RKO (cell line): ENCODE measurements at places on chromosomes 2 and 18.

DNA sequence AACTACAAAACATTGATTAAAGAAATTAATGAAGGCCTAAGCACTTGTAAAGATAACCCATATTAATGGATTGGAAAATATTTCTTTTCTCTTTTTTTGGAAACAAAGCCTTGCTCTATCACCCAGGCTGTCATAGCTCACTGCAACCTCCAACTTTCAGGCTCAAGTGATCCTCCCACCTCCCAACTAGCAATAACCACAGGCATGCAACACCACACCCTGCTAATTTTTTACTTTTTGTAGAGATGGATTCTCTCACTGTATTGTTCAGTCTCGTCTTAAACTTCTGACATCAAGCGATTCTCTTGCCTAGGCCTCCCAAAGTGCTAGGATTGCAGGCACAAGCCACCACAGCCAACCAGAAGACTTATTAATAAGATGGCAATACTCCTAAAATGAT lies 73.4 kb upstream of the NDUFV2 start:
- no peak for DNase-seq

DNA sequence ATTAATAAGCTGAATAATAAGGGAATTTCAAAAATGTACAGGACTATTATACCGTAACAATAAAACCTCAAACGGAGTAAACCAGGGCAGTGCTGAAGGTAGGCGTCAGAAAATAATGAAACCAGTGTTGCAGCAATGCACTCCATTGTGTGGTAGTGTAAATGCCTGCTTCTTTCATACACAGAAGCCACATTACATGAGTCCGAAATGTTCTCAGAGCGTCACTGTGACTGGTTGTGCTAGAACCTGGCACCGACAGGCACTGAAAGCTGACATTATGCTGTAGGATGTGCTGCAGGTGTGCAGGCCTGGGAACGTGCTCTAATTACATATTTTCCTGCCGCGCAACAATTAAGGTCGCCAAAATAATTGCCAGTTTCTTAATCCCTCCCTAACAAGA lies 53.3 kb downstream of the ZEB2 start:
- no peak for DNase-seq

DNA sequence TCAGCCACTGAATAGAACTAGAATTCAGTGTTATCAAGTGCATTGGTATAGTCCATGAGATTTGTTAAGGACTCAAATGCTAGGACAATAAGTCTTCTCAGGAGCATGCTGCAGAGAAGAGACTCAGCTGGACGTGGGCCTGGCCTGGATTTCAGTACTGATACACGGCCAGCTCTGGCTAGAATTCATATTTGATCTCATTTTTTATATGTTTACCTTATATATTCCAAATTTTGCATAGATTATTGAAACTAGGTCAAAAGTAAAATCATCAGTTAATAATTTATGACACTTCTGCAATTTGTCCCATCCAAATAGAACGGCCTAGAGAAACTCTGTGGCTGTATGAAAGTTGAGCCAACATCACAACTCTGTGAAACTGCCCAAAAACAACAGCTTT lies 262.0 kb downstream of the DLGAP1 start:
- DNase-seq, result no peak

DNA sequence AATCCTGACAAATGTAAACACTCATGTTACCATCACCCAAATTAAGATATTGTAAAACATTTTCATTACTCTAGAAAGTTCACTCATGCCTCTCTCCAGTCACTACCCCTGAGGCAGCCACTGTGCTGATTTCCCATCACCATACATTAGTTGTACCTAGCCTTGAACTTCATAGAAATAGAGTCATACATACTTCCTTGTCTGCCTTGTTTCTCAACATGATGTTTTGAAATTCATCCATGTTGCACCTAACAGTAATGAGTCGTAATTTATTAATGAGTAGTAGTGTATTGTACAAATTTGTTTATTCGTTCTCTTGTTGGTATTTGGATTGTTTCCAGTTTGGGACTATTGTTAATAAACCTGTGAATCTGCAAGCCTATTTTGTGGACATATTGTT lies 49.0 kb upstream of the TWSG1 start:
- DNase-seq, result no peak
